Stimulated activated CD8-positive, alpha-beta memory T cell treated with anti-CD3 and anti-CD28 coated beads, Interleukin-15, amount 100 ng/mL, for 4 hours (primary cell): ENCODE measurements at places on chromosomes 7 and 10.

- no peak for DNase-seq
These were observed 22.7 kb downstream of the EBF3 start for GRCh38 chr10:129941199-129942018.

- DNase-seq, result no peak
These were observed 1.3 kb downstream of the CUL1 start for GRCh38 chr7:148699782-148700629.

DNA sequence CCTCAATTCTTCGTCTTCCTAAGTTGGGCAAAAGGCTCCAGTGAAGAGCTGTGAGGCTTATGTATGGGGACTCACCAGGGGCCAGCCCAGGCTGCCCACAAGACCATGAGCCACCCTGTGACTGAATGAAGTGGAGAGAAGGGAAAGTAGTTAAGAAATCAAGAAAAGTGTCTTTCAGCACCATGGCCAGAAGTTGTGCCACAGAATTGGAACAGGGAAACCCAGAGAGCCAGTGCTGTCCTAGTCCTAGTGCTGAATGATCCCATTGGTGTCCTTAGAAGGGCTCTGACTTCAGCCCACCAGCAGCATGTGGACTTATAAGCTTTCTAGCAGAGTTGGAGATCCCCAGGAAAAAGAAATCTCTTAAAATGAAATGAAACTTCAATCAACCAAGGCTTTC, 37.0 kb upstream of the CCSER2 start:
- no peak for DNase-seq

DNA sequence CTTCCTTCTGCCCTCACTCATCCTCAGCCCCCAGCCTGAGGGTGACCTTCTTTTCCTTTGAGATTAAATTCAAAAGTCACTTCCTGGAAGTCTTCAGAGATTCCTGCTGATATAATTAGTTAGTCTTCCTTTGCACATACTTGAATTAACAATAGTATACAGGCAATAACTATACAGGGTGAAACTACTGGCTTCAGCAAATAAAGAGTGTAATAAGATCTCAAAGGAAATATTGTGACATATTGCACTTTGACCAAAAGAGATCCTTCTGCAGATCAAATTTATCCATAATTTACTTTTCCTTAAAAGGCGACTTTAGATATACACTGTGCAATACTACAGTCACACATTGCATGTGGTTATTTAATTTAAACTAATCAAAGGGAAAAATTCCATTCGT, 123.8 kb downstream of the SEMA3A start:
- DNase-seq, result no peak

GRCh38 chr7:127413326-127413725, 20.8 kb upstream of the ZNF800 start:
- no peak for DNase-seq

DNA sequence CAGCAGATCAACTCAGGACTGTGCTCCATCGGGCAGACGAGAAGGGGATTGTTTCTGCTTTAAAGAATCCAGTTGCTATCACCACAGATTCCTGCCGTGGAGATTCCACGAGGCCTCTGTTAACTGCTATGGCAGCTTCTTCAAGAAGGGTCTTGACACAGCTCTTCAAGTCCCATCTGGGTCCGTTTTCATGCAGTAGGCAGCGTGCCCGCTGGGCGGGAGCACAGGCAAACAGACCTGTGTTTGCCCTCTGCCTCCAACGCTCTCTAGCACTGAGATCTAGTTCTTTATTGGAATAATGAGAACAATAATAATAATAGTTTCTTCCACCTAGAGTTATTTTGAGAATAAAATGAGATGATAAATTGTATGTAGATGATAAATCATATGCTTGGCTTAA, 127.2 kb upstream of the SP8 start:
- DNase-seq, result no peak

DNA sequence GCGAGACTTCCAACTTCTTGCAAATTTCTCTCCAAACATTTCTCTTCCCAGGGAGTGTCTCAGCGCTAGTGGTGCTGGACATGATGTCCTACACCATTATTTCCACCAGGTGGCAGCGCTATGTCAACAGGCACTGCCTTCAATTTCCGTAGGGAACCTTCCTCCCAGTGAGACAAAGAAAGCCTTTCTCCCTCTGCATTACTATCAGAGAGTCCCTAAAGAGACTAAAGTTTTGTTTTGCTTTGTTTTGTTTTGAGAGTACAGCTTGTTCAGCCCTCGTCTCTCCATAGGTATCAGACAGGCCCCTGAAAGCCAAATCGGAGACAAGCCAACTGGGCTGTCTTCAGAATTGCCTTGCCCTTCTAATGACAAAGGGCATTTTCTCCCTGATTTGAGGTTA, 44.2 kb upstream of the GGCT start:
- DNase-seq, result no peak

DNA sequence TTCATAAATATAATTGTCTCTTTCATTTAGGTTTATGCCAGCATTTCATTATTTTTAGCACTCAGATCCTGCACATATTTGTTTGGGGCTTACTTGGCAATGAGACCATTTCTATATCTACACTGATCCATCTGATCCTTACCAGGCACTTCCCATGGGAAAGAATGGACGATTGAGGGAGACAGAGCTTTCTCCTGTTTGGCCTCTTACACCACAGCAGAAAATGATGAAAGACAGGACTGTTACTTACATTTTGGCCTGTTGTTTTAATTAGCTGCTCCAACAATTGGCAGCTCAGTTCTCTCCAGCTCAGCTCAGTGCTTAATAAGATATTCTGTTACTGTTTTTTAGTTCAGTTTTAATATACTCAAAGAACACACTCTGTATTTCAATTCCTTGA, 77.6 kb upstream of the RSU1 start:
- no peak for DNase-seq

GRCh38 chr10:16803464-16803863, 13.8 kb downstream of the RSU1 start:
- no peak for DNase-seq
